ENCODE measurements at places on chromosomes 3 and 15. TPM values are rescaled to one million over a fixed set of nuclear protein-coding genes. Genes with fewer than 3 reads are reported as not detected.

The ANKRD34C gene
- not detected for total RNA-seq

The AADACL2 gene
- total RNA-seq, result not detected

The ROPN1 gene
- total RNA-seq, result not detected

The FGD5 gene
- total RNA-seq, result not detected

The GP9 gene
- total RNA-seq, result not detected

The CRBN gene
- 144 TPM for total RNA-seq

The DLEC1 gene
- total RNA-seq, result 5.1 TPM

The CCR9 gene
- total RNA-seq, result 6.5 TPM

The DUOXA1 gene
- total RNA-seq, result 1.0 TPM

All from CD4-positive, alpha-beta T cell (primary cell).